IPS DF 6.9 (cell line): ENCODE measurements at places on chromosomes 12 and 14.
A peak's percentile ranks its signal among the peaks of the same experiment; 100 is the strongest.

- DNase-seq: no peak
Observed at GRCh38 chr12:123150275-123150743, 581 bp downstream of the PITPNM2 start.

DNA sequence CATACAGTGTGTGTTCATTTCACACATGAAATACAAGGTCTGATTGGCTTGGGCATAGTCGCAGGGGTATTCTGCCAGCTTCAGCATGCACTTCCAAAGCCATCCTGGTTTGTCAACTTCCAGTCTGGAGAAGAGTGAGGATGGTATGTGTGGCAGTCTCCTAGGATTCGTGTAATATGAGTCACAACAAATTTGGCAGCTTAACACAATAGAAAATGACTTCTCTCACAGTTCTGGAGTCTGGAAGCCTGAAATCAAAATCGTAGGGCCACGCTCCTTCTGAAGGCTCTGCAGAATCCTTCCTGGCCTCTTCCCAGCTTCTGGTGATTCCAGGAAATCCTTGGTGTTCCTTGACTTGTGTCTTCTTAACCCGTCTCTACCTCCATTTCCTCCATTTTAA lies 167.5 kb downstream of the PPM1H start:
- DNase-seq: no peak

- DNase-seq: no peak
Observed at GRCh38 chr14:74290415-74290814, 12.3 kb downstream of the ABCD4 start.

DNA sequence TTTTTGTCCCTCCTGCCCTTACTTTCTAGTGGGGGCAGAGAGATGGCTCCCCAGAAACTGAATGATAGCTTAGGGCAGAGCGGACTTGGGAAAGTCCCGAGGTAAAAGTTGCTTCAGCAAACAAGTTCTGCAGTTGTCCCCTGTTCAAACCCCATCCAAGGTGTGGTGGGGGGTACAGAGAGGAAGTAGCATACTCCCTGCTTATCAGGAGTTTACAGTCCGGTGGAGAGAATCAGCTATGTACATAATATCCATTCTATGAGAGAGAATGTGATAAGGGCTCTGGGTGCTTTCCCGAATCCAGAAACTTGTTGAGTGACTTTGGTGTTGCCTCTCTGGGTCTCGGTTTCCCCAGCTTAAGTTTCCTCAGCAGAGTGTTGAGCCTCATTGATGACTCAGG lies 40.4 kb upstream of the VRK1 start:
- DNase-seq: no peak

- no peak for DNase-seq
Observed at GRCh38 chr12:128421375-128421774, 154.4 kb downstream of the TMEM132C start.

GRCh38 chr12:49055978-49056754 lies 4.4 kb downstream of the KMT2D start:
- peak; percentile 22 for DNase-seq

GRCh38 chr14:94392510-94392935 lies 4.1 kb upstream of the SERPINA1 start:
- DNase-seq: no peak

GRCh38 chr14:90503582-90503981 lies 106.8 kb downstream of the CALM1 start:
- no peak for DNase-seq

GRCh38 chr12:81284137-81284536 lies 206.3 kb downstream of the ACSS3 start:
- DNase-seq: no peak

DNA sequence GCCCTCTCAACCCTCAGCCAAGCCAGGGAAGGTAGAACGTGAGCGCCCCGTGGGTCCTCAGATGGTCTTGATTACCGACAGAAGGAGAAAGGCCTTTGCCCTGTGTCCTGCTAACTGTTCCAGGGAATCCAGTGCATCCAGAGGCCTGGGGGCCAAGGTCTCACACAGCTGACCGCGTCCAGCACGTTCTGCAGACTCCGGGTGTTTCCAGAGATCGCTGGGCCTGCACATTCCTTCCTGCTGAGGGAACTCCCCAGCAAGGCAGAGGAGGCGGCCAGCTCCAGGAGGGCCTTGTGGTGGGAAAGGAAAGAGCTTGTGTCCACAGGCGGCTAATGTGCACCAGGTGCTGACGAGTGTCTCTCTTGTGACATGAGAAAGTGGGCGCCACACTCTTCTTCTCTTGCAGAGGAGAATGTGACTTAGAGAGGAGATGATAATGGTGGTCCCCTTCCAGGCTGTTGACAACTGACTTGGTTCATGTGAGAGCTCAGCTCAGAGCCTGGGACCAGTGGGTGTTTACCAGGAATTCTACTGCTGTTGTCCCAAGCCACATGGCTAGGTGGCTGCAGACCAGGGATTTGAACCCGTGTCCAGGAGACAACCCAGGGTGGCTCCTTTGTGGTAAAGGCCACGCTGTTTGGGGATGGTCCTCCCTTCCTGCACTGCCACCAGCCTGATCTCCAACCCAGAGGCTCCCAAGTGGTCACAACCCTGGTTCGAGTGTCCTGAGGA lies 46.8 kb upstream of the DLK1 start:
- no peak for DNase-seq

- DNase-seq: no peak
Observed at GRCh38 chr12:75805905-75806304, 225.7 kb downstream of the PHLDA1 start.
